Stimulated activated CD4-positive, alpha-beta T cell treated with anti-CD3 and anti-CD28 coated beads, Interleukin-12 subunit alpha, Interleukin-12 subunit beta, amount 100 ng/mL, for 24 hours (primary cell): ENCODE measurements at places on chromosomes 2 and 18.

DNA sequence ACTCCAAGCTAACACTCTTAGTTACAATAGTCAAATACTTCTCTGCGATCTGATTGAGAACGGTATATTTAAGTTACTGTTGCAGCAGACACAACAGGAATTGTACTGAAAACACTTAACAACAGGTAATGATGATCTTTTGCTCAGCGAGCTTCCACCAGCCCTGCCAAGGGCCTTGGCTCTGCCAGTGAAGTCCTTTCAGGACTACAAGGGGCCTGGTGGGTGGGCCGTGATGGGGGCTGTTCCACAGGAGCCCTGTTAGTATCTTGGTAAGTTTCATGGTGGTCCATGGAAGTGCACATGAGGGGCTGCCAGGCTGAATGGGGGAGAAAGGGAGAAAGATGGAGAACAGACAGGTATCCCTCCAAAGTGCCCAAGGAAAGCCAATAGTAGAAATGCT lies 178.6 kb upstream of the DOK6 start:
- no peak for DNase-seq

- DNase-seq: no peak
Measured at GRCh38 chr2:74429487-74430451, 8.2 kb downstream of the WDR54 start.

GRCh38 chr18:63157293-63158011 lies 162.1 kb downstream of the BCL2 start:
- DNase-seq: no peak

GRCh38 chr18:4807604-4808293 lies 352.6 kb upstream of the DLGAP1 start:
- DNase-seq: no peak

DNA sequence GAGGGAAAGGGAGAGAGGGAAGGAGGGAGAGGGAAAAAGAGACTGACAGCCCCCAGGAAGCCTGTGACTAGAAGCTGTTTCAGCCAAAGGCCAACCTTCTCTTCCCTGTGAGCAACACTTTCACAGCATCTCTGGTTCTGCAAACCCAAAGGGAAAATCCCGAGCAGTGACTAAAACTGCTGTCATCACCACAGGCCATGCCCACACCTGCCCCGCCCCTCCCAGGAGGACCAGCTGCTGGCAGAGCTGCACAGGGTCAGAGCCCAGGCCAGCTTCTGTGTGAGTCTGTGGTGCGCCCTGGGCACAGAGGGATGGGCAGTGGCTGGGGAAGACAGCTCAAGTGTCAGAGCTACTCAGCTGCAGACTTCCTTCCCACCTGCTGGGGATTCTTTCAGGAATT lies 64.9 kb upstream of the OTOS start:
- DNase-seq: peak; percentile 43

- no peak for DNase-seq
Measured at GRCh38 chr2:225788571-225789094, 389.1 kb downstream of the NYAP2 start.

- DNase-seq: no peak
Measured at GRCh38 chr2:238875101-238875470, 27.2 kb downstream of the TWIST2 start.

DNA sequence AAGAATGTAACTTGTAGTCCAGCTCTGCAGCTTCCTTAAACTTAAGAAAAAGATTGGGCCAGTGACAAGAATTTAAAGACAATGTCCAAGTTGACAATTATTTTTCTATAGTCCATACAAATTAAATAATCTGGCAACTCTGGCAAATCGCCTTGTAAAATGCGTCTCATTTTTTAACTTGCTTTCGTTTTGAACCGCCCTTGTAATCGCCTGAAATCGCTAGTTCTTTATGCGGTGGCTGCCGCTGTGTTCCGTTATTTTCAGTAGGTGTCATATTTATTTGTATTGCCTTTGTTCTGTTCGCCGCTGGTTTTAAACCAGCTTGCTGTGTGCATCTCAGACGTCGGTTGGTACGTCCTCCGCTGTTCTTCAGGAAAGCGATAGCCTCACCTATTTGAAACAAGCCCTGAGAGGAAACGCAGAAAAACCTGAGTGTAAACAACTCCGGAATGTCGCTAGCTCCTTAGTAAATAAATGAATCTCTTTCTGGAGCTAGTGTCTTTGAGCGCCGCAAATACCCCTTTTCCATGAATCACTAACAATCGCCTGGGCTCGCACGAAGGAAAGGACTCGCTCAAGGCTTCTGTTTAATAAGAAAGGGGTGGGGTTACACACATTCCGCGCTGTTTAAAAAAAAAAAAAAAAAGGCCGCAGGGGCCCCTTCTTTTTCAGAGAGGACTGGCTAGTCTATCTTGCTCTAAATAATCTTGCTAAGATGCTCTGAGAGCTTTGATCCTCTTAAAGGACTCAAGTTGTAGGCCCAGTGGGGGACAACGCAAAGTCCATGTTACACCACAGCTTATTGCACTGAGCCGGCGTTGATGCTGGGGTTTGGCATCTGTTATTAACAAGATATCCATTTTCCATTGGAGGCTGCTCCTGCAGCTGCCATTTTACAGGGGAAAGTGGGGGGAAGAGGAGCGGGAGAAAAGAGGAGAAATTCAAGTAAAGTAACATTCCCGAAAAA lies 3.0 kb downstream of the HOXD8 start:
- DNase-seq: no peak

- no peak for DNase-seq
Measured at GRCh38 chr2:144366825-144367429, 153.0 kb downstream of the ZEB2 start.

- DNase-seq: no peak
Measured at GRCh38 chr2:109711230-109712122, 82.6 kb upstream of the RGPD5 start.

GRCh38 chr2:222693837-222694236 lies 22.4 kb downstream of the MOGAT1 start:
- no peak for DNase-seq

DNA sequence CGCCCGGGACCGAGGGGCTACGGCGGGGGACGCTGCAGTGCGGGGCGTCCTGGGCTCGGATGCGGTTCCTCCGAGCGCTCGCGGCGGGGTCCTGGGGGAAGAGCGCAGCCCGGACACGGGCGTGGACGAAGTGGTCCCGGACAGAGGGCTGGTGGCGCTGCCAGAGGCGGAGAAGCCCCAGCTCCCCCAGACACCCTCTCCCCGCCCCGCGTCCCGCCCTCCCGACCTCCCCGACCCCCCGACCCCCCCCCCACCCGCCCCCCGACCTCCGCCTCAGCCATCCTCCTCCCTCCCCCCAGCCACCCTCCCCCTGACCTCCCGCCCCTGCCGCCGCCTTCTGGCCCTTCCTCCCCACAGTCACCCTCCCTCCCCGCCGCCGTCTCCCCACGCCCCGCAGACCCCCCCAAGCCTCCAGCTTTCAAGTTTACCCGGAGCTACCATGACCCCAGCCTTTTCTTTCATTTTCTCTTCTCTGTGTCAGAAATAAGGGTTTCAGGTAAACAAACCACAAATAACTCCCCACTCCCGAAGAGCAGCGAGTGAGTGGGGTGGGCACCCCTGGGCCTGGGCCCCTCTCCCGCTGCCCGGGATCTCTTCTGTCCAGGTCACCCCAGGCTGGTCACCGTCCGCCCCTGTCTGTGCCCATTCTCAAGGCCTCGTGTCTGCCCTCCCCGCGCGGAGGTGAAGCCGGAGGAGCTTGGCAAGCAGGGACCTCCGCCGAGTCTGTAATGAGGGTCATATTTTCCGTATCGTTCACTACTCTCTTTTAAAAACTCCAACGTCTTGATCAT lies 5.1 kb downstream of the NFATC1 start:
- peak; percentile 41 for DNase-seq

DNA sequence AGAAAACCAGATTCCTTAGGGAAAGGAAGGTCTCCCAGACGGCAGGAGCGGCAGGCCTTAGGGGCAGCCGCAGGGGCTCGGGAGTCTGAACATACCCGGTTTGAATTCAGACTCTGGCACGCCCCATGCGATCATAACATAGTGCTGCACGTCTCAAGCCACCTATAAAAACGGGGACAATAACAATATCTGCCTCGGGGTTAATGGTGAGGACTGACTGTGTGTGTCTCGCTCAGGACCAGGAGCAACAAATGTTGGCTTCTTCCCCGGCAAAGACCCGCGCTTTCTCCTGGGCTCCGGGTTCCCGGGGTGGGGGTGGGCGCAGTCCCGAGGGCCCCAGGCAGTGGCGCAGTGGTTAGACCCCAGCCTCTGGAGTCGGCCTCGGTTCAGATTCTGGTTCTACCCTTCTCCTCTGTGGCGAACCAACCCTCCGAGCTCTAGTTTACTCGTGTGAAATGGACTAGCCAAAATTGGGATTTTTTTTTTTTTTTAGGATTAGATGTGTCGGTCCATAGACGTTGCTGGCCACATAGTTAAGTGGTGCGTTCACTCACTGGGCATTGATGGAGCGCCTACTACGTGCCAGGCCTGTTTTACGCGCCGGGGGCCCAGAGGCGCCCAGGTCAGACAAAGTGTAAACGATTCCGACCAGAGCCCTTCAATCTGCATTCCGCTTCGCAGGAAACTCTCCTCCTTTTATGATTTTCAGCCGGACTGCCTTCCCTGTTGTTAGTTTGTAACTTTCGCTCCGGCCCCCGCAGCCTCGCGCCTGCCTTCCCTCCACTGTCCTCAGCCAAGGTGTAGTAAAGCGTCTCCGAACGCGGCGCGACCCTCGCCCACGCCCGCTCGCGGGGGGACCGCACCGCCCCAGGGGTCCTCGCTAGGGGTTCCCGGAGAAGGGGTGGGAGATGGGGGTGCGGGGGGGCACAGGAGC lies 820 bp upstream of the SH3BP4 start:
- DNase-seq: no peak

GRCh38 chr18:47283476-47283875 lies 32.0 kb upstream of the SKOR2 start:
- no peak for DNase-seq

GRCh38 chr2:46245869-46246268 lies 51.3 kb upstream of the EPAS1 start:
- DNase-seq: no peak

- no peak for DNase-seq
Measured at GRCh38 chr18:55585920-55586561, 2.0 kb downstream of the TCF4 start.

GRCh38 chr18:79223431-79223830 lies 154.2 kb downstream of the ATP9B start:
- no peak for DNase-seq

DNA sequence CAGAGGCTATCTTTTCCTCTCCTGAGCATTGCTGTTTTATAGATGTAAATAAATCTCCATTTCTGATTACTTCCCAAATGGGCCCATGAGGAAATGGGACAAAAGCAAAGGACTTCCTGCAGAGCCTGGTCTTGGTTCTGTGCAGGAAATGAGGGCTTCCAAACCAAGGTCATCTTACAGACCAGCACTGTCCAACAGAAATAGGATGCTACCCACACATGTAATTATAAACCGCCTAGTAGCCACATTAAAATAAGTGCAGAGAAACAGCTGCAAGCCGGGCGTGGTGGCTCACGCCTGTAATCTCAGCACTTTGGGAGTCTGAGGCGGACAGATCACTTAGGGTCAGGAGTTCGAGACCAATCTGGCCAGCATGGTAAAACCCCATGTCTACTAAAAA lies 6.2 kb downstream of the TTL start:
- no peak for DNase-seq

DNA sequence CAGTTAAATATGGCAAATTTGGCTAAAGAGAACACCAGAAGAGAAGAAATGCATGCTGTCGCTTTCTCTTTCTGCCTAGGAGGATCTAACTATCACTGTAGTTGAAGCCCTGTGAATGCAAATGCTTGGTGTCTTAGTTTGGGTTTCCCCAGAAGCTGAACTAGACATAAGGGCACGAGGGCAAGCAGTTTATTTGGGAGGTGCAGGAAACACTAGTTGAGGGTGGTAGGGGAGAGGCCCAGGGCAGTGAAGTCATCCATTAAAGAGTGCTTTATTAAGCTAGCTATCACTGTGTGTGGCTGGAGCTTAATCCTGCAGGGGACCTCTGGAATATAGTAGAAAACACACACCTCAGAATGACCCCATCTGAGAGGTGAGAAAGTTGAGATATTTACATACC lies 639.8 kb upstream of the ZEB2 start:
- no peak for DNase-seq

DNA sequence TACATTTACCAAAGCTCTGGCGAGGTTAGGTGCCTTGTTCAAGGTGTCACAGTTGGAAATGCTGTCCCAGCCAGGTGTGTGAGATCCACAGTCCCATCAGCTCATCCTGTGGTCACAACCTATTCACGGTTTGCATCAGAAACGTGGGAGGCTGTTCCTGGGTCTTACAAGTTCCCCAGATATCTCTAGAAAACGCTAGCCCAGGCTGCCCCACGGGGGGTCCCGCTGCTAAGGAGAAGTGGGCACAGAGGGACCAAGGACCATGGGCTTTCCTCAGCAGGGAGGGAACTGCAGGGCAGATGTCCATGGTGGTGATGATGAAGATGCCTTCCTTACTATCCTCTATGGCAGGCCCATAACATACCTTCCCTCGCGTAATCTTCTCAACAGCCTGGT lies 649 bp downstream of the FECH start:
- no peak for DNase-seq

GRCh38 chr2:139357972-139358371 lies 577.8 kb upstream of the NXPH2 start:
- no peak for DNase-seq

DNA sequence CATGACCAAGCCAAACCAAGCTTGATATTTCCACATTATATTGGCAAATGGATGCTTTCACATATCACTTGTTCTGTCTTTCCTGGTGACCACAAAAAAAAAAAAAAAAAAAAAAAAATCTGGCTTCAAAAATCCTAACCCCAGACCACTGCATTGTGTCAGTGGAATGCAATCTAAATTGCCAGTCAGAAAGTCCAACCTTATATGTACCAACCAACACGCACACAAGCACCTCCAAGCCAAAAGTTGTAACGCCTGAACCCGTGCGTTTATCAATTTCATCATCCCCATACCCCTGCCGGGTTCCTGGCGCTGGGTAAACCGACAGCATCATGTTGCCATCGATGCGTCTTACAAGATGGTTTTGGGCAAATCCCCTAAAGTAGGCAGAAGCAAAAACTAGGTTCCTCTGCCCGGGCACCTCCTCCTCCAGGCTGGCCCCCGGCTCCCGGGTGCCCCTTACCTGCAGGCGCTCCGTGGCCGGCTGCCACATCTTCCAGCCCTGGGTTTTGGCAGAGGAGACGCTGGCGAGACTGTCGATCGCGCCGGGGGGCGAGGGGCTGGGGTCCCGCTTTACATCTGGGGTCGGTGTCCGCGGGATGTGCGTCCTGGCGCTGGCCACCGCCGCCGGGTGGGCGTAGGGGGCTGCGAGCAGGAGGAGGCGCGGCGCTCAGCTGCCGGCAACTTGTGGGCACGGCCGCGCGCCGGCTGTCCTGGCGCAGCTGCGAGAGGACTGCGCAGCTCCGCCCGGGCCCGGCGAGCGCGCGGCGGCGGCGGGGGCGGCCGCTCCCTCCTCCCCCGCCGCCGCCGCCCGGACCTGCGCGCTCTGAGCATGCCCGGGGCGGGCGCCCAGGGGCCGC lies at the start of gene PID1:
TSS of gene PID1 (minus strand) at position 737 of the 860 bp plus-strand sequence. CDS start at position 493, 244 bp downstream.
- no peak for DNase-seq

DNA sequence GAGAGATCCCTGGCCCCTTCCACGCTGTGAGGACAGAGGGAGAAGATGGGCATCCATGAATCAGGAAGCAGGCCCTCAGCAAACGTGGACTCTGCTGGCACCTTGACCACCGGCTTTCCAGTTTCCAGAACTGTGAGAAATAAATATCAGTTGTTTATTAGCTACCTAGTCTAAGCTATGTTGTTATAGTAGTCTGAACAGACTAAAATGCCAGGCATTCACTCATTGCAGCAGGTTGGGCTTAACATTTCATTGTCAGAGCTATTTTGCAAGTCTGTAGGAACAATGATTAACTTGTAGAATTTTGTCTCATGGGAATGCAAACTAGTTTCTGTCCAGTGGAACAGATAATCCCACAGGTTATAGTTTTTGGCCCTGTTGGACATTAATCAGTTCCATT lies 24.8 kb upstream of the TBC1D8 start:
- DNase-seq: no peak
